ENCODE measurements at places on chromosomes 12 and 14.

DNA sequence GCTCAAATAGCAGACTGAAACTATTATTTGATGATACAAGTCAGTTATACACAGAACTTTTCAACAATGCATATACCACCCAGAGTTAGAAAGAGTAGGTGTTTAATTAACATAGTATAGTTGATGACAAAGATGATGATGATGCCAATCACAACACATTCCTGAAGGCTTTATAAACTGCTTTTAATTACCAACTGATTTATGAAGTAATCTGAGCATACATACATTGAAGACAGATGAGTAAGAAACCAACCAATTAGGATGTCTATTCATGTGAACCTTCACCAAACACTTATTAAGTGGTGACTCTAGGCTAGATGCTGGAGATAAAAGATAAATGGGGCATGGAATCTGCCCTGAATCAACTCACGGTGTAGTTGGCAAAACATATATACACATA, 600.9 kb upstream of the FLRT2 start:
- no peak for DNase-seq

- DNase-seq = no peak
Observed at GRCh38 chr14:26199590-26200370, 398.1 kb downstream of the NOVA1 start.

- DNase-seq = peak; percentile 20
Observed at GRCh38 chr14:57962325-57963035, 96.6 kb upstream of the SLC35F4 start.

DNA sequence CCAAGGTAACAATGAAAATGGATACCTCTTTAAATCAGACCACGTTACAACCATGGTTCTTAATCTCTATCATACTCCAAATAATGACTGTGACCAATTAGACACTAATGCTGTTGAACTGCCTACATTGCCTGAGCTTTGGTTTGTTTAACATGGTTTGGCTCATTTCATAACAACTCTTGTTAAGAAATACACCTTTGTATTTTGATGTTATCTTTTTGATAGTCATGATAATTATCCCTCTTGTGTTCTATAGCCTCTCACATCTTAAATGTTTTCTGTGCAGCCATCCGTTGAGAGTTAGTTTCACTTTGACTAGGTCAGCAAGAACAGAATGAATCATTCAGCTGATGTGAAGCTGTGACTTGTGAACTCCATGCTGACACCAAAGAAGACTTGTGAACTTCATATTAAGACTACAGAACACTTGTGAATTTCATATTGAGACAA, 75.5 kb upstream of the RERGL start:
- no peak for DNase-seq

- DNase-seq = no peak
Observed at GRCh38 chr14:82492157-82492556, 958.5 kb upstream of the SEL1L start.

DNA sequence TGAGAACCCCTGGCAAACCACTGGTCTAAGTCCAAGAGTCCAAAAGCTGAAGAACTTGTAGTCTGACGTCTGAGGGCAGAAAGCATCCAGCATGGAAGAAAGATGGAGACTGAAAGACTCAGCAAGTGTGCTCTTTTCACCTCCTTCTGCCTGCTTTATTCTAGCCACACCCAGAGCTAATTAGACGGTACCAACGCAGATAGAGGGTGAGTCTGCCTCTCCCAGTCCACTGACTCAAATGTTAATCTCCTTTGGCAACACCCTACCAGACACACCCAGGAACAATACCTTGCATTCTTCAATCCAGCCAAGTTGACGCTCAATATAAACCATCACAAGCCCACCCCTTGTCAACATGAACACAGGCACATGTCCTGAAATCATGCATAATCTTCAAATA, 155.1 kb downstream of the CCDC59 start:
- DNase-seq = no peak

- DNase-seq = no peak
Observed at GRCh38 chr14:63545431-63545830, 2.3 kb upstream of the PPP2R5E start.

- DNase-seq = no peak
Observed at GRCh38 chr14:95119336-95119735, 38.0 kb downstream of the DICER1 start.

- peak; percentile 30 for DNase-seq
Observed at GRCh38 chr14:28656704-28657255, 109.8 kb upstream of the FOXG1 start.

DNA sequence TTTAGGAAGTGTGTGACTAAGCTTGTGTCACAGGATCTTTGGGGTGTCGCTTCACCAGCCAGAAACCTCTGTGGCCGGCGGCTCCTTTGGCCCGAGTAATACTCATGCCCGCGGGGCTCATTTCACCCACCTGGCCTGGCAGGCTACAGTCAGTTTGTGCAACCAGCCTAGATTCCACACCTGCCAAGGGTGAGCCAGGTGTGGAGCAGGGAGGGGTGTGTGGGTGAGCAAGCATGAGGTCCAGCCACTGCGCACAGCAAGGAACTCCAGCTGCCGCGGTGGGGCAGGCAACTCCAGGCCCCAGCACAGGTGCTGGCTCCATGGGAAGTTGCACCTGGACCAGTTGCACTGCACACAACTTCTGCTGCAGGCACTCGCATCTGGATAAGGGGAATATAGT, 462.3 kb upstream of the LRFN5 start:
- no peak for DNase-seq

GRCh38 chr12:34016361-34016760, 5.9 kb upstream of the ALG10 start:
- DNase-seq = no peak

DNA sequence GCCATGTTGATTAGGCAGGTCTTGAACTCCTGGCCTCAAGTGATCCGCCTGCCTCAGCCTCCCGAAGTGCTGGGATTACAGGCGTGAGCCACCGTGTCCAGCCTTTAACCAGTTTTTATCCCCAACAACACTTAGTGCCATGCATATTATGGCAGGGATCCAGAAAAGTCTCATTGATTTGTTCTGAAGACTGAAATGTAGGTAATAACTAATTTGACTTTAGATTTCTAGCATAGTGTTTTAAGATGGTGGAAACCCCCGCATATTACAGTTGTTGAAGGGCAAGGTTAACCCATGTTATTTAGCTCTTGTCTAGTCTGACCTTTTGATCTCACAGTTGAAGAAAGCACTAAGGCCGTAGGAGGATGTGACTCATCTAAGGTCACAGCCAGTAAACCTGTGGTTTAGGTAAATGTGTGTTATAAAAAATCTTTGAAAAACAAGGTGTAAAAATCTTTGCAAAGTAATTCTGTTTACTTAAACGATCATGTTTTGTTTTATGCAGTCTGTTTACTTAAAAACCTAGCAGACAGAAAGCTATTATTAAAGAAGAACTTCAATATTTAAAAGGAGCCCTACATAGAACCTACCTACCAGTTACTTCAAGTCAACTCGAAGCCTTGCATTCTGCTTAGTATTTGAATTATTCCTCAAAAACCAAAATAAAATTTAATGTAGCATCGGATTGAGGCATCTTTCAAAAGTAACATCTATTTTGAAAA, 24.8 kb downstream of the BICDL1 start:
- no peak for DNase-seq

GRCh38 chr12:66590275-66590985, 88.4 kb downstream of the GRIP1 start:
- DNase-seq = no peak

GRCh38 chr12:88142610-88142991, 494 bp downstream of the TMTC3 start:
- DNase-seq = no peak

- no peak for DNase-seq
Observed at GRCh38 chr14:54664961-54665360, 98.0 kb downstream of the SAMD4A start.

GRCh38 chr12:109685574-109686447, 27.8 kb upstream of the FAM222A start:
- DNase-seq = no peak

GRCh38 chr12:46516933-46517578, 144.5 kb upstream of the SLC38A2 start:
- DNase-seq = no peak

GRCh38 chr14:105046891-105047282, 18.3 kb downstream of the GPR132 start:
- DNase-seq = no peak

DNA sequence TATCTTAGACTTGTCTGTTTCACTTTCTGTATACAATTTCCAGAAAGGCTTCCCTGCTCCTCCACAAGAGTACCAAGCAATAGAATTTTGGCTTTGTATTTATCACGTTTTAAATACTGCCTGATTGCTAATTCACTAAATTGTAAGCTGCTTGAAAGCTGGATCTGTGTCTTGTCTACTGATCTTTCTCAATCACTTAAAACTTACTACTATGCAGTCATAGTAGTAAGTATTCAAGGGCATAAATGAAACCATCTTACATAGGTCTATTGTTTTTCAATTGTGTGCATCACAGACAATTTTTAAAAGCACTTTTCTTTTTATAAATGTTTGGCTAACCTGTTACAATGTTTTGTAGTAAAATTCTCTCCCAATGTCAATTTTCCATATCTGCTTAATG, 1.2 kb upstream of the GLIPR1L2 start:
- no peak for DNase-seq

DNA sequence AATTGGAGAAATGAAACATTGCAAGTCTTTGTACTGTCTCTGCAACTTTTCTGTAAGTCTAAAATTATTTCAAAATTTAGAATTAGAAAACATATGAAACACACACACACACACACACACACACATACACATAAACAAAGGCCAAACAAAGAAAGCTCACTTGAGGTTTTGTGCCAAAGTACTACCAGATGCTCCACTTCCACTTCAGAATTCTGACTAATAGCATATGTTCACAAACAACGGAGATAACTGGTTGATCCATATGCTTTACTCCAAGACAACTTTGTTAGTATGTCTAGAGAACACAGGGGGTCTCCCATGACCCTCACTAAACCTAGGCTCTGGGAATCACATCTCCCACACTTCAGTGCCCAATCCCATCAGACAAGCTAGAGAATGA, 133.8 kb upstream of the CLEC14A start:
- DNase-seq = no peak

DNA sequence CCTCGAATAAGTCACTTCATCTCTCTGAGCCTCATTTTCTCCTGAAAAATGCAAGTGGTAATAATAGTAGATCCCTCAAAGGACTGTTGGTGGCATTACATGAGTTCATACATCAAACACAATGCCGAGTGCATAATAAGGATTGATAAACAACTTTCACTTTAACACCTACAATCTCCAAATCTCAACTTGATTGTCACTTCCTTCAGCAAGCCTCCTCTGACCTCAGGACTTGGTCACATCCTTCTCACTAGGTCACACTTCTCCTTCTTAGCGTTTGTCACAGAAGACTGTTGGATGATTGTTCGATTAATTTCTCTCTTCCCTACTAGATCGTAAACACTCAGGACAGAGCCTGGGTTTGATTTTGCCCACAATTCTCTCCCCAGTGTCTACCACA, 7.9 kb upstream of the PRKAB1 start:
- no peak for DNase-seq

GRCh38 chr12:130644146-130644545, 72.0 kb downstream of the RIMBP2 start:
- no peak for DNase-seq

DNA sequence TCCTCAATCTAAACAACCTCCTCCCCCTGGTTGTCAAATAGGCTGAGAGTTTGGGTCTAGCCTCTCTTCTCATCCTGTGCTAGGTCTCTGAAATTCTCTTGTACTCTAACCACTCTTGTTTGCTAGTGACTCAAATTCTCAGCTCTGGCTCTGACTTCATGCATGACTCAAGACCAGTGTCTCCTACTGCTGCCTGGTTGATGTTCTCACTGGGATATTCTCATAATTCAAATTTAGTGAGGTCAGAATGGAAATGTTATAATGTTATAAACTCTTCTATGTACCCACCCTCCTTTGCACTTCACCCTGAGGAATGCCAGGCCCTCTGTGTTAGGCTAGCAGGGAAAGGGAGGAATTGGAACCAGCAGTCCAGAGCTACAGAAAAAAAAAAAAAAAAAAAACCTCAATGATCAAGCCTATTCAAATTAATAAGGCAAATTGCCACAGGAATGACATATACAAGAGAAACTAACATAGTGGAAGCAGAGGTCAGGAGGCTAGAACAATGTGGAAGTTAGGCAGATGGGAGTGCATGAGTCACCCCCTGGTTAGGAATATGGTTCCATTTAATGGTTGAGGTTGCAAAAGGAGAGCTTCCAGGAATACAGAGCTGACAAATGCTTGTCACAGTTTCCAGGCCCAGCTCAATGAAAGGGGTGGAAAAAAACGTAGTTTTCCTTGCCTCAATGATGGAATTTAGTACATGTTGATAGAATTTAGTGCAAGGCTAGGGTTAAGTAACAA, 459.5 kb downstream of the RMST start:
- no peak for DNase-seq

GRCh38 chr12:56898938-56899337, 35.3 kb downstream of the SDR9C7 start:
- DNase-seq = no peak

- DNase-seq = no peak
Observed at GRCh38 chr12:87801860-87802720, 227.1 kb downstream of the C12orf50 start.

DNA sequence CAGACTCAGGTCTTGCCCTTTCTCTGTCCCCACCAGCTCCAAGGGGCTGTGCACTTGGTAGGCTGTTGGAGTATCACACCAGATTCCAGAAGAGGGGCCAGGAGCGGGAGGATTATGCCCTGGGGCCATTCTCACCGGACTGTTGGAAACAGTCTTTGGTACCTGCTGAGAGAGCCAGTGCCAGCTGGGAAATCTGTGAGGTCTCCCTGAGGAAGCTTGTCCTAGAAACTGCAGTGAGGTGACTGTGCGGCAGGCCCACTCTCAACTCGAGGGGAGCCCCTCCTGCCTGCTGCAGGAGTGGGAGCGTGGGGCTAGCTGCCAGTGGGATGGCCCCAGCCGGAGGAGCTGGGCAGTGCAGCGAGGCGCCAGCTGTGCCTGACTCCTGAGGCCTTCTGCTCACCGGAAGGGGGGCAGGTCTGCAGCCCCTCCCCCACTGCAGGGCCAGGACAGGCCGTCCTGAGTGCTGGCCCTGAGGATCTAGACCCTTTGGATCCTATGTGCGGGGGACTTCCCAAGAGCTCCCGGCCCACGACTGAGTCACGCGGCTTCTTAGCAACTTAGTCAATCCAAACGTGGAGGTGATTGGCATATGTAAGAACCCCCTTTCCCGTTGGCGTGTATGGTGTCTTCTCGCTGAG, 295.2 kb downstream of the CACNA1C start:
- DNase-seq = no peak

- no peak for DNase-seq
Observed at GRCh38 chr12:4164559-4165558, 108.7 kb upstream of the CCND2 start.

GRCh38 chr12:47343684-47344567, 264.2 kb upstream of the AMIGO2 start:
- no peak for DNase-seq

Data from NCI-H1930 (cell line).